ENCODE measurements at places on chromosomes 1 and 21.

DNA sequence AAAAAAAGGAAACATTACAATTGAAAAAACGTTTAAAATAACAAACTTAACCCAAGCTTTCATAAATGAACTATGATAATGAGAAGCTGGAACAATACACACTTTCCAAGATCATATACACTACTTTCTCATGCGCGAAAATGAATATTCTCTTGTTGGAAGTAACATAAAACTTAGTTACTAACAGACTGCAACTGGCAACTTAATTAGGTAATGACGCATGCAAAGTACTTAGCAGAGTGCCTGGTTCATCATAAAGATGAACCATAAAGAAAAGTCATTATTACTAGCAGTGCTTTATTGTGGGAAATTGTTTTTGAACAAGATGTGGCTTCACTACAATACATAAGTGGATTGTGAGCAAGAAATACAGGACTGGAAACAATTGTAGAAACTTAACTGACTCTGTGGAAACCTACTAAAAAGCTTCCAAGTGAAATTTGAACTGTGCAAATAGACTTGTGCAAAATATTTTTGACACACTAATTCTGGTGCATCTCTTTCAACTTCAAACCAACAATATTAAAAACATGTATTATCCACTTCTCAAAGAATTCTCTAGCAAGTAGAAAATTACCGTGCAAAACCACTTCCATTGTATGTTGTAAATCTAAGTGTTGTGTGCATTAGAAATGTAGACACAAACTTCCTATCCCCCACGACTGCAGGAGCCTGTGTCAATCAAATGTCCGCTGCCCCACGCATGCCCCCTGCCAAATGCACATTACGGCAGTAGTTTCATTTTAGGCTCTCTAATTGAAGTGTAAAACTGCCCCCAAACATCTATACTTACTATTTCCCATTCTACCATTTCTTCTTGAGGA lies 2.0 kb downstream of the ARHGAP29 start:
- DNase-seq: no peak

GRCh38 chr21:18142655-18143054 lies 102.0 kb upstream of the CHODL start:
- DNase-seq: no peak

GRCh38 chr1:54818461-54819194 lies 17.5 kb upstream of the TTC22 start:
- DNase-seq: no peak

DNA sequence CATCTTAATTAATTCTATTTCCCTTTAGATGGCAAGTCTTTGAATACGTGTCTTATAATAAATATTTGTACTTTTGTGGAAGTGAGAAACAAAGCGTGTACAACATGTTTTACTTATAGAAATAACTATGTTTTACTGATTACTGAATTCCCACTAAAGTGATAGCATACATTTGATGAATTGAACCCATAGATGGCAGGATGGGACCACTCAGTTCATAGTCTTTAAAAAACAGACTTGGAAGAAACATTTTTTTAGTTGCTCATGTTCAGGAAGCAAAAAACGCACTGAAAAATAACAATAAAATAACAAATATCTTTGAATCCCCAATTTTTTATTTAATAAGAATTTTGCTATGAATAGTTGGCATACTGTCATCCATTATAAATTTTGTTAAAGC lies 507.1 kb upstream of the ZRANB2 start:
- DNase-seq: no peak

DNA sequence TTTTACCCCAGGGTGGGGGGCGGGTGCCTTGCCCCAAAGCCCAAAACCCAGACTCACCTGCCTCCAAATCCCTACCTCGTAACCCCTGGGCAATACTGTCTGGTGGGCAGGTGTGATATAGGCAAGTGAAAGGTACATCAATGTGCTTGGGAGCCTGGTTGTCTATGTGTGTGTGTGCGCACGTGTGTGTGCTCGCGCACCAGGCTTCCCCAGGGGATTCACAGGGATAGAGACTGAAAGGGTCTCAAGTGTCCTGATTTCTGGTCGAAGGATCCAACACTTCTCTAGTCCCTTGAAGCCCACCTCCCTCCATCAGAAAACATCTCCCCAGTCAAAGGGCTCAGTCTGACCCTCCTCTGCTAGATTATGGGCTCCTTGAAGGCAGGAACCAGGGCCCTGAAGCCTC lies 28.9 kb upstream of the EPB41 start:
- DNase-seq: no peak

DNA sequence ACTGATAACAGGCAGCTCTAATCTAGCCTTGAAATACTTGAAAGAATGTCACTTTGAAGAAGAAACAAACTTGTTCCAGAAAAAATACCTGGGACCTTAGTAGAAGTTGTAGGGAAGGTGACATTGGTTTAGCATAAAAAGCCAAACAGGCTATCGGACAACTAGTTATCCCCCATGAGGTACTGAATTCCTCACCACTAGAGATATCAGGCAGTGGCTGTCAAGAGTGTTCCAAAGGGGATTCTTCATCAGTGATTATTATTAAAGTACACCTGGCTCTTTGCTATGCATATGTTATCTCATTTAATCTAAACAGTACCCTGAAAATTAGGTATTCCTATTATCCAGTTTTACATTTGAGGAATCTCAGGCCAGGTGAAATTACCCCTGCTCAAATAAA lies 13.1 kb upstream of the HMGN2 start:
- no peak for DNase-seq

- DNase-seq: no peak
Measured at GRCh38 chr1:182340233-182341058, 51.1 kb downstream of the GLUL start.

DNA sequence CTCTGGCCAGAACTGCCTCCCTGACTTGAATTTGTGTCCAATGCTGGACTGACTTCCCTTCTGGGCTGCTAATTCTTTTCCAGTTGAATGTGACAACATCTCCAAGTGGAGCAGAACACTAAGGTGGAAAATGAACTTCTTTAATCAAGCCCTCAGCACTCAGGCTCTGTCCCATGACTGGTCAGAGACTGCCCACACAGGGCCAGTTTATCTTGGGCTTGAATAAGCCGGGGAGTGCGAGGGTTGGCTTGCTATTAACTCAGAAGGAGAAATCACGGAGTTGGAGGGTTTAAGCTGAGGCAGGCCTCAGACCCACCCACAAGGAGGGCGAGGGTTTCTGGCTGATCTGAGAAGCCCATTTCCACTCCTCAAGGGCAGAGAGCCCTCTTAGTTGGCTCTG lies 12.4 kb downstream of the KCNA10 start:
- no peak for DNase-seq

- no peak for DNase-seq
Measured at GRCh38 chr1:10440305-10440704, 9.5 kb upstream of the CORT start.

GRCh38 chr1:27575840-27576331 lies 28.1 kb downstream of the AHDC1 start:
- DNase-seq: no peak

- DNase-seq: no peak
Measured at GRCh38 chr1:221069986-221070385, 190.7 kb downstream of the HLX start.

- DNase-seq: no peak
Measured at GRCh38 chr1:202860744-202861419, 28.1 kb downstream of the RABIF start.

DNA sequence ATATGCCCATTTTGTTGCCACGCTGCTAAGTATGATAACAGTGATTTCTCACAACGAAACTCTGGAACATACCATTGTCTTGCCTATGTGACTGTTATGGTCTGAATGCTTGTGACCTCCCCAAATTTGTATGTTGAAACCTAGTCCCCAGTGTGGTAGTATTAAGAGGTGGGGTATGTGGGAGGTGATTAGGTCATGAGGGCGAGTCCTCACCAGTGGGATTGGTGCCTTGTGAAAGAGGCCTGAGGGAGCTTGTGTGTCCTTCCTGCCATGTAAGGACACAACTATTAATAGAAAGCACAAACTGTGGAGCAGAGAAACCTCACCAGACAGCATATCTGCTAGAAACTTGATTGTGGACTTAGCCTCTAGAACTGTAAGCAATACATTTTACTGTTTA lies 84.6 kb downstream of the SELENOF start:
- no peak for DNase-seq

- no peak for DNase-seq
Measured at GRCh38 chr1:30783256-30783915, 25.8 kb upstream of the LAPTM5 start.

GRCh38 chr1:212610575-212610967 lies 2.0 kb downstream of the ATF3 start:
- DNase-seq: no peak

DNA sequence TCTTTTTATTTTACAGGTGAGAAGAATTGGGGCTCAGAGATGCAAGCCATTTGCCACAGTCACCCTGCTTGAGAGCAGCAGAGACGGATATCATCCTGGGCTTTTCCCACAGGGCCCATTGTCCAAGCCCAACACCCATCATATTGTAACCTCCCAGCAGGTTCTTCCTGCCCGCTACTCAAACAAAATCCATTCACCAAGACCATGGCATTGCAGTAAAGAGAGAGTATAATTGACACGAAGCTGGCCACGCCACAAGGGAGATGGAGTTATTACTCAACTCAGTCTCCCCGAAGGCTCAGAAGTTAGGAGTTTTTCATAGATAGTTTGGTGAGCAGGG lies 60.9 kb upstream of the KLHDC7A start:
- DNase-seq: no peak

GRCh38 chr21:39319814-39320332 lies 6.4 kb upstream of the BRWD1 start:
- no peak for DNase-seq

DNA sequence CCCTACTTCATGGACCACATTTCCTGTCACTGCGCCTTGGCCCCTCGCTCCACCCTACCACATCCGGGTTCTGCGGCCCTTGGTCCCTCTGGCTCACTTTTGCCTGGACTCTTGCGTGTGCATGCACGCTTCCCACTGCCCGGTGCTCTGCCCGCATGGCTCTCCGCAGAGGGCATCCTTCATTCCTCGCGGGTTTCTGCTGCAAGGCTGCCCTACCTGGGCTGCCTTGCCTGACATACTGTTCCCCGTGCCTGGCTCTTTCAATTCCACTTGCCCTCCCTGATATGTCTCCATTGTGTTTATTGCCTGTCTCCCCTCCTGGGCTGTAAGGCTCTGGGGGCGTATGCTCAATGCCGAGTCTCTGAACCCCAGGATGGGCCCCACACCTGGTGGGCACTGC lies 26.4 kb downstream of the MX2 start:
- DNase-seq: no peak

DNA sequence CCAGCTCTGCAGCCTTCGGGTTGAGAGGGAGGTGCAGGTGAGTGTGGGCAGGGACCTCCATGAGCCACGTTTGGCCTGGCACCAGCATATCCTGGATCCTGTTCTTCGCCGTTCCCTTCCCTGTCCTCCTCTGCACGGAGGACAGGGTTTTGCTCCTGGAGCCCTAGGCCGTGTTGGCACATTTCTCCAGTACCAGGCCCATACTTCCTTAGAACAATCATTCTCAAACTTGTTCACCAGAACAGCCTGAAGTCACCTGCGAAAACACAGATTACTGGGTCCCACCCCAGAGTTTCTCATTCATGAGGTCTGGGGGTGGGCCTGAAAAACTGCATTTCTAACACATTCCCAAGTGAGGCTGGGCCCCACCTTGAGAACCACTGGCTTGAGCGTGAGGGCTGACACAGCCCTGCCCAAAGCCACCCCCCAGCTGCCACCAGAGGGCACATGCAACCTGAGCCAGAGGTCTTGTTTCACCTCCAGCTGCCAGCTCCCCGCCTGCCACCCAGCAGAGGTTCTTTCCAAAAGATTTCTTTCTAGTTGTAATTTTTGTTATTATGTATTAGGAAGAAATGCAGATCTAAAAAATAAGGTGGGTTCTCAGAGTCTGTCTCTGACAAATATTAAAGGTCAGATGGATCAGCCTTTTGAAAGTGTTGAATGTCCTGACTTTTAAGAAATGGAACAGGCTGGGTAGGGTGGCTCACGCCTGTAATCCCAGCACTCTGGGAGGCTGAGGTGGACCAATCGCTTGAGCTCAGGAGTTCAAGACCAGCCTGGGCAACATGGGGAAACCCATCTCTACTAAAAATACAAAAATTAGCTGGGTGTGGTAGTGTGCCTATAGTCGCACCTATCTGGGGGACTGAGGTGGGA lies 39.6 kb upstream of the LDLRAP1 start:
- DNase-seq: peak; percentile 16

DNA sequence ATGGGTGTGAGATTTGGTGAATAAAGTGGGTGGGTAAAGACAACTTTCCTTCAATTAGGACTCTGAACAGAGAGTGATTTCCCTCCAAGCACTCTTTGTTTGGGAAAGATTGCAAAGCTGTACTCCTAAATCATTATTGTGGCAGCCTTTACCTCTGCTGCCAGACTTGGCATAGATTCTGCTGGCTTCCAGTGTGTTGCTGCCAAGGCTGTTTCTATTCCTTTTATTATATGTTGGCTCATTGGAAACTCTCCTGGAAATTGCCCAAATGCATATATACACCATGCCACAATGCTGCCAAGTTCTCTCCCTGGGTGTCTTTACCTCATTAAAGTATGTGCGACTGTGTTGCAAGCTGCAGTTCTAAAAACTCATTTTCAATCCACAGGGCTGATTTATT lies 668.0 kb downstream of the MRPL39 start:
- DNase-seq: no peak

DNA sequence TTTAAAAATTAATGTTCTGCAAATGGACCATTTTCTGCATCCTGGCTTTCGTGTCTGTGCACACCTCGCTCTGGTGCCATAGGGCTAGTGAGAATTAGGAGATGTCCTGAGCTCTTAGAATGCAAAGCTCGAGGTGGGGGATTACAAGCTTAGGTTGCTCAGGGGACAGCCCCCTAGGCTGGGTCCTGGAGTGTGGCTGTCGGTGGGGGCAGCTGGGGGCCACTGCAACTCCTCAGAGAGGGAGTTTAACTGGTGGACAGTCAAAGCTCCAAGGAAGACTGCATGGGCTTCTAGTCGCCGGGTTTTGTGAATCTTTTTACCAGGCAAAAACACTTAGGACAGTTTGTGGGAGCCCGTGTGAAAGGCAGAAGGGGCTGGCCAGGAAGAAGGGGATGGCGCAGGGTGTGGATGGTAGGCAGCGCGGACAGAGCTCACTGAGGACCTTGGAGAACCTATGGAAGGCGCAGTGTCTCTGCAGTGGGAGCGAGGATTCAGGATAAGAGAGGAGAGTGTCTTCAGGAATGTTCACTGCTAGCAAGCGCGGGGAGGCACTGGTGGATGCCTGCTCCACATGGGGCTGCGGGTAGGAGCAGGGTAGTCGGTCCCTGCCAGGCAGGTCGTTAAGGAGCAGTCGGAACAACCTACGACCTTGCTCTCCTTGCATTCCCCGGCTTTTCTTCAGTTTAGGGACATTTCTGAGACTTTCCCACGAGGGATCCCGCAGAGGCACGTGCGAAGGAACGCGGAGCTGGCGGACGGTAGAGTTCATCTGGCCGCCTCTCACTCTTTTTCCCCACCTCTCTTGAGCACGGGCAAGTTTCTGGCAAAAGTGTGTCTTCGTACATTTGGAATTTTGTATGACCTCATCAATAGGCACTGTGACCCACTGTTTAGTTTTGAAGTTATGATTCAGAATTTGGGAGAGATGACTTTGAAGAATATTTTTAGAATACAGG lies 12.9 kb upstream of the KCNE1 start:
- DNase-seq: no peak

GRCh38 chr1:25034736-25035522 lies 104.9 kb upstream of the RUNX3 start:
- DNase-seq: no peak

- no peak for DNase-seq
Measured at GRCh38 chr1:14705824-14706223, 107.3 kb downstream of the KAZN start.
